CD4-positive, alpha-beta T cell treated with Interleukin-12 subunit alpha and Interleukin-12 subunit beta, for 1 hour (primary cell): ENCODE measurements at places on chromosomes 1 and 21.

GRCh38 chr1:214581785-214582184 lies 21.2 kb upstream of the CENPF start:
- no peak for DNase-seq

DNA sequence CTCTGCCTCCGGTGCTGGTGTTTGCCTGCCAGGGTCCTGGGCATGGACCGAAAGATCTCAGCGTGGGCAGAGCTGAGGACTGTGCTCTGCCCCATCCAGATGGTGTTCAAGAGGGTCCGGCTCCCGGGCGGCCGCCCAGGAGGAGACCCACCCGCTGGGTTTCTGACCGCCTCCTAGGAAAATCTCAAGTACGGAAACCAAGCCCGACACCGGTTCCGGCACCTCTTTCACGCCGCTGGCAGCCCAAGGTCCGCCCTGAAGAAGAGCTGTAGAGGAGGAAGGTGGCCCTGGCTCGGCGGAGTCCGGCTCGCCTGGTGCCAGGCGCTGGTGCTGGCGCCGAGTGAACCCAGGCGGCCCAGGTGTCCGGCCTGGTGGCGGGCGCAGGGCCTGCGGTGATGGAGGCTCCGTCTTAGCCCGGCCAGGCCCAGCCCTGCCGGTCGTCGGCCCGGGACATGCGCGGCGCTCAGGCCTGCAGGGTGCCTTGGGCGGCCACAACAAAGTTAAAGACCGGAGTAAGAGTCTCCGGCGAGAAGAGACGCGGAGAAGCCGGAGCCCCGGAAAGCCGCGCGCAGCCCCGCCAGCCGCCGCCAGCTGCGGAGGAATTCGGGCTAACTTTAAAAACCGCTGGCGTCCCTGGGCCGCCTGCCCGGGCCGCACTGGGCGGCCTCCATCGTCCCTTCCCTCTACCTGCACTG lies 1.5 kb downstream of the GRIK3 start:
- no peak for DNase-seq

DNA sequence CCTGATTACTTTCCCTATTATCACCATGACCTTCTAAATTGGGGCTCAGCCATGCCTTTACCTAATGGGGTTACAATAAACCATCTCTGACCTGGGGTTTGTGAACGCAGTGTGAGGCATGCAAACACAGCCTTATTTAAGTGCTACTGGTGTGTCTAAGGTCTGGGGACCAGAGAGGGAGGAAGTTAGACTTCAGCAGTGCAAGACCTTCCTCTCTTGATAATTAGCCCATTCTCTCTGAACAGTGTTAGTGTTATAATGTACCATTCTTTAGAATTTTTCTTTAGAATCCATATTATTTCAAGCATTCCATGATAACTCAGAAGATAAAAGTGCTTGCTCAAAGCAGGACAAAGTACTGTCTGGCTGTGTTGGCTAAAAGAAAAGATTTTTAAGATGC lies 10.5 kb upstream of the LRRC8D start:
- DNase-seq: no peak

DNA sequence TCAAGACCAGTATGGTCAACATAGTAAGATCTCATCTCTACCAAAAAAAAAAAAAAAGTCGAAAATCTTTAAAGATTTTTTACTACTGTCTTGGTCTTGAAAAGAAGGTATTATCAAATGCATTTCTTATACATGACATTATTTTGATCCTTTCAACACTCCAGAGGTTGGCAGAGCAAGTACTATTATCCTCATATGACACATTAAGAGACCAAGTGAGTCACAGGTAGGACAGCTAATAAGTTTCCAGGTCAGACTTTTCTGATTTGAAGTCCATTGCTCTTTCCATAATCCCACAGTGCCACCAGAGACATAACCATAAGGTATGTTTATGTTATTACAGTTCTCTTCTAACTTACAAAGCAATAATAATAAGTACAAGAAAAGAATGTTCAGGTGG lies 15.2 kb downstream of the DBT start:
- DNase-seq: no peak
